NCI-H510A treated with DMSO at 0.1 percent for 48 hours (cell line): ENCODE measurements at places on chromosomes 12 and 14.

GRCh38 chr12:88266806-88267360 lies 124.8 kb downstream of the TMTC3 start:
- DNase-seq = no peak

DNA sequence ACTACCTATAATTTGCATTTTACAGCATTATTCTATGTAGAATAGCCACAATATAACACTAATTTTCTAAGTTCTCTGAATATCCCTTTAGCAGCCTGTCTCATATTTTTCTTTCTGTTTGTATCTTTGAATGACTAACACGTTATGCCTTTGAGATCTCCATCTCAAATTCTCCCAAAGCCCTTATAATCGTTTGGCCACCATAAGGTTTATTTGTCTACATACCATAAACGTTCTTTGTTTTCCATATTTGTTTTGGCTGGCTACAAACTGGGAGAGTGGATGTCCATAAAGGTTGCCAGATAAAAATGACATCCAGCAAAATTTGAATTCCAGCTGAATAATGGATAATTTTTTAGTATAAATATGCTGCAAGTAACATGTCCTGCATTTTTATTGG lies 203.7 kb downstream of the STXBP6 start:
- DNase-seq = no peak

DNA sequence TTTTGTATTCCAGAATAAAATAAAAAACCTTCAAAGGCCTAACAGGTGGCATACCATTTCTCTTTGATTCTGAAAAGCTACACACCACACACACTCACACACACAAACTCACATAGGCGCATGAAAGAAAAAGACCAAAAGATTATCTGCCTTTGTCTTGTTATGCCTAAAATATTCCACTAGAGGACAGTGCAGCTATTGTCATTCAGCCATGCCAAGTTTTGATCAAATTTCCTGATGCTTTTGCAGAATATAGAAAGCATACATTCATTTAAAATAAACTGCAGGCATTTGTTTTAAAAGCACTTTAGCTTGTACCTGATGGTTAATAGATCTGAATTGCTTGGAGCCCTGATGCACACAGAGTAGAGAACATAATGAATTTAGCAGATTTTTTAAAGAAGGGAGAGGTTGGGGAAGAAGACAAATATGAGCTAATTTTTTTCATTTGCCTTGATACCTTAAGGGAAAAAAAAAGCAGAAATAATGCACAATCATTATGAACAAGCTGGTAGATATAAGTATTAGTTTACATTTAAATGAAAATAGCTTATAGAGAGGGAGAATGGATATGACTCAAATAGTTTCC lies 1766.9 kb upstream of the SEL1L start:
- DNase-seq = peak; percentile 66

DNA sequence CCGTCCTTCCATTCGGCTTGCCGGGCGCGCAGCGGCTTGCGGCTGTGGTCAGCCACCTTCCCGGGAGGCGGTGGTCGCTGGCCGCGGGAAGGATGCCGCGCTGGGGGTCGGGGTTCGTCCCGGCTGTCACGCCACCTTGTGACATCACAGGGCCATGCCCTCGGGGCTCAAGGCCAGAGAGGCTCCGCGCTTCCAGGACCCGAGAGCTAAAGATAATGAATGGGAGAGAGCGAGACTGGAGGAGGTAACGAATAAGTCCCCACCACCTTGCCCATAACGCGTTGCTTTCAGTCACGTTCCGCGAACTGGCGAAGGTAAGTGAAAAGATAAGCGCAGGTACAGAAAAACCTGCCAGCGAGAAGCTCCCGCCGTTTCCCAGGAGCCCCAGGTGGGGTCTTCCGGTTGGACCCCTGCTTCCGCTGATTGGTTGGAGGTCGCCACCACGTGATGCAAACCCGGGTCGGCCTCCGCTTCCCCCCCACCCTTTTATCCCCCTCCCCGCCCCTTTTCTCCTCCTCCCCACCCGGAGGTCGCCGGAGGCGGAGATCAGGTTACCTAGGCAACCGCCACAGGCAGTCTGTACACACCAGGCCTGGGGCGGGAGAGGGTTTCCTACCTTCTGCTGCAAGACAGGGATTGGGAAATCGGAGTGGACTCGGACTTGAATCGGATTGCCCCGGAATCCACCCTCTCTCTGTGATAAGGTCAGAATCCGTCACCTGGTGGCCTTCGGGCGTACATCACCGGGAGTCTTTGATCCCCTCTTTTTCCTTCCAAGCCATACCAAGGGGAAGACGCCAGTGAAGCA lies at the start of gene LRRC9:
Gene LRRC9 (plus strand): TSS at position 575 of the 808 bp plus-strand sequence.
- DNase-seq = peak; percentile 94

DNA sequence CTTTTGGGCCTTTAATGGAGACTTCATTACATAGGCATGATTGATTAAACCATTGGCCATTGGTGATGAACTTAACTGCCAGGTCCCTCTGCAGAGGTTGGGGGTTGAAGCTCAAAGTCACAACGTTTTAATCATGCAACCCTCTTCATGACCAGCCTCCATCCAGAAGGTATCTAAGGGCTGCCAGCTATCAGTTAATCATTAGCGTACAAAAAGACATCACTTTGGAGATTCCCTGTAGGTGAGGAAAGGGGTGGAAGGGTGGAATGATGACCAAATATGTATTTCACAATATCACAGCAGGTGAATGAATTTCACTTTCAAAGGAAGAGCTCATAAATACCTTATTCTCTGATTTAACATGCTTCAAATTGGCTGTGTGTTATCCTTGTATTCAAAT lies 92.0 kb downstream of the MIPOL1 start:
- no peak for DNase-seq

- DNase-seq = no peak
Measured at GRCh38 chr14:74735125-74735524, 22.2 kb downstream of the FCF1 start.

DNA sequence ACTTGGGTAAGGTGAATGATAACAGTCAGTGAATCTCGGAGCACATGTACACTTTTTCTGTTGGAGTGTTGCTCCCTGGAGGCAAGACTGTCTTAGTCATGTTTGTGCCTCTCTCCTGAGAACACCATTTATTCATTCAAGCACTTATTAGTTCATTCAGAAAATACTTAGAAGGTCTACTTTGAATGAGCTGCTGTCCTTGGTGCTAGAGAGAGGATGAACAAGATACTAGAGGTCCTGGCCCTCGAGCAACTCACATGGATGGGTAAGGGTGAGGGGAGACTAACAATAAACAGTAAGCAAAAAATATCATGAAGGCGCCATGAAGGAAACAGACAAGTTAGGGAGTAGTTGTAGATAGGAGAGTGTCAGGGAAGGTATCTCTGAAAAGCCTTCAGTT lies 17.1 kb upstream of the SAMD4A start:
- no peak for DNase-seq
